SK-MEL-5 (cell line): ENCODE measurements at places on chromosomes 5 and 9. TPM values are rescaled to one million over a fixed set of nuclear protein-coding genes. Genes with fewer than 3 reads are reported as not detected.

The DDX46 gene
- total RNA-seq, result 19.6 and 20.0 TPM in 2 replicates

The ANKRD18A gene
- not detected in 2 replicates for total RNA-seq

- no peak for DNase-seq
Measured at GRCh38 chr5:94263068-94263467, 355.3 kb downstream of the KIAA0825 start.

GRCh38 chr5:2524620-2525019 is 226.9 kb downstream of the IRX2 start:
- DNase-seq, result no peak

GRCh38 chr9:135181336-135181735 is 93.9 kb downstream of the OLFM1 start:
- DNase-seq, result no peak

GRCh38 chr5:16737209-16737608 is 120.4 kb upstream of the RETREG1 start:
- no peak for DNase-seq

DNA sequence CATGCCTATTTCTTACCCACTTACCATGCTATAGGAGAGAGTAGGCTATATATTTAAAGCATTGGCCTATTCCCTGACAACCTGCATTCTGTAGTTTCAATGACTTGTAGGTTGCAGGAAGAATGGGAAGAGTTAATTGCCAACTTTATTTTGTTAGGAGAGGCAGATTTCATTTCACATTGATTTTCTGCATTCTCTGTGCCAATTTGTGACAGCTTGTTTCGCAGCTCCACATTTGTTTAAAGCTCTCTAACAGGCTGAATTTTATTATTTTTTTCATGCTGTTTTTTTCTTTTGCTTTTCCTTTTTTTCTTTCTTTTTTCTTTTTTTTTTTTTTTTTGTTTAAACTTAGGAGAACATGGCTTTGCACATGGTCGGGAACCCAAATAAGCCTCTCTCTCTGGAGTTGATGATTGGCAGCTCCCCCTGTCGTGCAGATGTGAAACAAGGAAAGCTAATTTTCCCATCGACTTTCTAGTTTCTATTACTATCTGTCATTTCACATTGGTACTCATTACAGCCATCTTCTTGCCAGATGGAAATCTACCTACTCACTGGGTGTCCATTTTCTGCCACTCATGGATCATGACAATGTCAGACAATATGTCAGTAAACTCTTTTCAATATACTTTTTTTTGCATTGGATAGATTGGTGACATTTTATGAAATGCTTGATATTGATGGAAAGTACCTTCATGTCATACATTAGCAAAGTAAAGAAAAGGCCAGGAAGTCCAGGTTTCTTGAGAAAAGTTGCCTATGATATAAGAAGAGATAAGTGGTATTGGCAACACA is 223.2 kb downstream of the KCTD16 start:
- DNase-seq, result no peak
